ENCODE measurements at places on chromosomes 2 and 18.

DNA sequence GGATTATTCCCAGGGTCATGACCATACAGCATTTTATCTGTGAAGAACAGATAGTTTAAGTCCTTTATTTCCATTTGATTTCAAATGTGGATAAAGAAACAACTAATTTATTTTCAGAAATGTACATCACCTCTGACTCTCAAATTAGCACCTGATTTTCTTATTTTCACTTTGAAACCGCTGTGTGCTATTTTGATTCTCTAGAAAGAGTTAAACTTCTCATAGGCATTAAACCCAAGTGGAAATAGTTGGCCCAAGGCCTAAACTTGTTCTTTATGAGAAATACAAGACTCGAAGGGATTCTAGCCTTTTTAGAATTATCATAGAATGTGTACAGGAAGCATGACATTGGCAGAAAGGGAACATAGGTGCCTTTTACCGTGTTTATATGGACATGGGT lies 41.5 kb upstream of the LTBP1 start:
- no peak for DNase-seq

GRCh38 chr18:77512152-77512551 lies 262.5 kb downstream of the GALR1 start:
- DNase-seq = no peak

DNA sequence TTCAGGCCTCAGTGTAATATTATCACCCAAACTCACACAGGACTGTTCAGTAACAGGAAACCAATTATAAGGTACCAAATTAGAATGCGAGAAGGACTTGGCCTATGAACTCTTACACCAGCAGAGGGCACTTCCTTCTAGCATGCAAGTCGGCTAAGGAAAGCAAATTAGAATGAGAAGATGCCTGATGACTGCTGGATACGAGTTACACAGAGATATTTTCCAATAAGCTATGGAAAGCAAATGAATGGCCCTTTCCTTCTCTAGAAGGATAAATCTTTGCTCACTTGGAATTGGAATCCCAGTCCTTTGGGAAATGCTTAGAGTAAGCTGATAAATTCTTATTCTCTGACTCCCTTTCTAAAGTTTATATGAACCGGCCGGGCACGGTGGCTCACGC lies 109.8 kb downstream of the AP1S3 start:
- DNase-seq = peak; percentile 17

GRCh38 chr2:170249761-170250160 lies 71.8 kb downstream of the MYO3B start:
- DNase-seq = no peak

DNA sequence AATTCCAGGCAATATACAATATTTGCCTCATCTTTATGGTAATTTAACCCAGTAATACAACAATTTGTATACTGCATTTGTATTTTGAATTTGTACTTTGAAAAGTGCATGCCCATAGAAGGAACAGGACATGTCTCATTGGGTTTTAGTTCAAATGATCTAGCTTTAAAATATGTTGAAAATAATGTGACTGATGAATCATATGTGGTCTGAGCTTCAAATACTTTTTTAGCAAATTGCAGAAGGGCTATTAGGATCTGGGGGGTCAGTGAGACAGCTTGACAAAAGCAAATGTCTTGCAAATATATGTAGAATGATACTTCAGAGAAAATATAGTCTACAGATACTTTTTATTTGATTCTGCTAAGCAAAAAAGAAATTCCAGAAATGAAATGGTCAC lies 248.9 kb downstream of the DCC start:
- no peak for DNase-seq

DNA sequence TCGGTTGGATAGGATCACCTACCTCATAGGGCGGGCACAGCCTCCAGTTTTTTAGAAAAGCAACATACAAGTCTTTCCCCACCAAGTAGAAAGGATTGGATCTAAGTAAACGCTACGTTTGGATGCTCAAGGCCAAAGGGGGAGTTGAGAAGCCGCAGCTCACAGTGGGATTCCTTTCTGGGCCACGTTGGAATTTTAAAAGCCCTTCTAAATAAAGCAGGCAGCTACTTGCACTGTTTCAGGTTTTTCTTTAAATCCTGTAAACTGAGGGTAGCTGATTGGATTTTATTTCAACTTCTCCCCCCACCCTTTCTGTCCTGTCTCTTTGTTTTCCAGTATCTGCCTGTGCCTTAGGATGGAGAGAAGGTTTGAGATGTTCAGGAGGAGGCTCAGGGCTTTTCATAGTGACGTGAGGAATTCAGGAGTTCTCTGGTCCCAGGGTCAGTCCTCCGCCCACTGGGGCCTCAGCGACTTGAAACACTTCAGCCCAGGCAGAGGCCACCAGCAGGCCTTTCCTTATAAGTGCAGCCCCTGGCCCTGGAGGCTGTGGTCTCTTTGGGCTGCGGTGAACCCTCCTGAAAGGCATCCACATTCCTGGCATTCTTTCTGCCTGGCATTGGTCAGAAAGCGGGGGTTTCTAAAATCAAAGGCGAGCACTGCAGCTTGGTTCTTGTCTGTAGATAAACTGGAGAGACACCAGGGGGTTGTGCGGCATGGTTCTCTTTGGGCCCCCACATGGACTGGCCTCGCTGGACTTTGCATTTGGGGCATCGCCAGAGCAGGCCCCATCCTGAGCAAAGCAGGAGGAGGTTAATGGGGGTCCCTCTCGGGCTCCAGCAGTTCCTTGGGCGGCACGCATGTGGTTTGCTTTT lies 44.5 kb downstream of the SH3BP4 start:
- no peak for DNase-seq

GRCh38 chr2:20391951-20392699 lies 41.5 kb upstream of the PUM2 start:
- DNase-seq = no peak

GRCh38 chr2:99634234-99634633 lies 144.4 kb upstream of the REV1 start:
- DNase-seq = no peak

DNA sequence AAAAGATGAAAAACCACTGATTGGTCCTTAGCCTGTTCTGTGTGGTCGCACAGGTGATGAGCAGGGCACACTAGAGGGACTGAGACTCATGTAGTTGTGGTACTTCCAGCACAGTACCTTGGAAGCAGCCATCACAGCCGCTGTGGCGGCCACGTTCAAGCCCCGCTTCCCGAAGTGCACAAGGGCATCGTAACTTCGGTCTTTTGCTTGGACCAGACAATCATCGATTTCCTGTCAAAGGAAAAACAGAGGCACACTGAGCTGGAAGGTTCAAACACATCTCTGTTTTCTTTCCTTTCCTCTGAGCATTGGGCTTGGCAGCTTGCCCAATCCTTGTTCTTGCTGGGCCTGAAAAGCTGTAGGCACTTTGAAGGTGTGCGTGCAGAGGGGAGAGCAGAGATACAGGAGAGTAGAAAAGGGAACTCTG lies 52.6 kb downstream of the MRPL35 start:
- no peak for DNase-seq

Measured in stimulated activated CD4-positive, alpha-beta T cell treated with anti-CD3 and anti-CD28 coated beads, Interleukin-15, amount 100 ng/mL, for 24 hours (primary cell).